SHP77 treated with DMSO at 0.1 percent for 48 hours (cell line): ENCODE measurements at places on chromosomes 2 and 18.

GRCh38 chr2:193693758-193694157 lies 1499.0 kb upstream of the TMEFF2 start:
- DNase-seq, result no peak

DNA sequence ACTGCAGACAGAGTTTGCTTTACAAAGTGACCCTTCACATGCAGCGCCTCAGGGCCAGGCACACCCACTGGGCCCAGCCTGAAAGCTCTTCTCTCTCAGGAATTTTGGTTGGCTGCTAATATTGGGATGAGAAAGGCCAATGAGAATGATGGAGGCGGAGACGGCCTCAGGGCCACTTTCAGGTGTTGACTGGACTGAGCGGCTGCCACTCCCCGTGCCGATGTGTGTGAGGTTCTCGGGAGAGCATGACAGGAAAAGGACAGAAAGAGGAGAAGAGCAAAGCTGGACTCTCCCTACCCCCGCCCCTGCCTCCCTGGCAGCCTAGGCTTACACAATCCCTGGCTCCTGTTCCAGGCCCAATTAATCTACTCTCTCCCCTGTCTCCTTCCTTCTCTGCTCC lies 155.7 kb downstream of the CELF4 start:
- DNase-seq, result no peak

DNA sequence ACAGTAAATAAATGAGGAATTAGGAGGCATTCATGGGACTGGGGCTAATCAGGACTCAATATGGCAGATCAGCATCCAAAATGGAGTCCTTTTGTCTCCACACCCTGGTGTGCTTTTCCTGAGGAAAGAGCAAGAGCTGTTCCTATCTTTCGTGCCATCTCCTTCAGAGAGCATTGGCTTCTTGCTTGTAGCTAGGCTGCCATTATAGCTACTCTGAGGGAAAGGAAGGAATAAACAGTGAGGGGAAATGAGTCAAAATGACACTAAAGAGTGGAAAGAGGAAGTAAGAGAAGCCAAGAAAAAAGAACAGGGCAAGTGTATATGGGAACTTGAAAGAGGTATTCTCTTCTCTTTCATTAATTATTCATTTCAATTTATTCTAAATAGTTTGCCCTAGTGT lies 8.4 kb upstream of the NMI start:
- DNase-seq, result no peak

DNA sequence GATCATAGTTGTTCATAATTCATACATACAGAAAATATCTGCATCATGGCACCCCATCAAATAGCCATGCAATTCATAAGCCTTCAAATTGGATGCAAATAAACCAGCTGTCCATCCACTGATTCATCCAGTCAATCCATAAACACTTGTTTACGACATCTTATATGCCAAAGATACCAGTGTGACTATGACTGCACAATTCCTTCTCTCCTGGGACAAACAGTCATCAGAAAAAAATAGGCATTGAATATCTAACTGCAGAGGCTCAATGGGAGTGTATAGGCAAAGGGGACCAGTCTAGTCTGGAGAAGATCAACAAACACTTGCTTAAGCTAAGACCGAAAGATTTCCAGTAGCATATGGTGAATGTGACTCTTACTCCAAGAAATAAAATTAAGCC lies 70.0 kb downstream of the COL4A3 start:
- no peak for DNase-seq

GRCh38 chr2:113176696-113177355 lies 3.1 kb downstream of the PSD4 start:
- no peak for DNase-seq

DNA sequence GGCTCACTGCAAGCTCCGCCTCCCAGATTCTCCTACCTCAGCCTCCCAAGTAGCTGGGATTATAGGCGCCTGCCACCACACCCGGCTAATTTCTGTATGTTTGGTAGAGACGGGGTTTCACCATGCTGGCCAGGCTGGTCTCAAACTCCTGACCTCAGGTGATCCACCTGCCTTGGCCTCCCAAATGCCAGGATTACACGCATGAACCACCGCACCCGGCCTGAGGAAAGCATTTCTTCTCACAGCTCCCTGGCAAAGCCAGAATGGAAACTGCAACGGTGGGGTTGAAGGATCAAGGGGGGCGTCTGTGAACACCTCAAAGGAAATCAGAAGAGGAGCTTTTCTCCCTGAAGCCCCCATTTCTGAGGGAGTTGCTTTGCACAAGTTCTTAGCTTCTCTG lies 11.2 kb upstream of the TEX51 start:
- DNase-seq, result no peak

- no peak for DNase-seq
Measured at GRCh38 chr18:69778680-69779079, 169.0 kb downstream of the CD226 start.

DNA sequence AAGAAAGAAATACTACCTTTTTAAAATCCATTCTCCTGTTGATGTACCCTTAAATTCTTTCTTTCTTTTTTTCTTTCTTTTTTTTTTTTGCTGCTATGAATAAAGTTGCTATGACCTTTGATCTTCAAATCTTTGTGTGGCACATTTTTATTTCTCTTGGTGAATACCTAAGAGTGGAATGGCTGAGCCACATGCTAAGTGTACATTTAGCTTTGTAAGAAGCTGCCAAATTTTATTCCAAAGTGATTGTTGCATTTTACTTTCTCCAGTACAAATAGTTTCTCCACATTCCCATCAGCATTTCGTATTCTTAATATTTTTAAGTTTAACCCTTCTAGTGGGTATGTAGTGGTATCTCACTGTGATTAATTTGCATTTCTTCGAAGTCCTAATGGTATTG lies 88.8 kb upstream of the RAB27B start:
- no peak for DNase-seq

DNA sequence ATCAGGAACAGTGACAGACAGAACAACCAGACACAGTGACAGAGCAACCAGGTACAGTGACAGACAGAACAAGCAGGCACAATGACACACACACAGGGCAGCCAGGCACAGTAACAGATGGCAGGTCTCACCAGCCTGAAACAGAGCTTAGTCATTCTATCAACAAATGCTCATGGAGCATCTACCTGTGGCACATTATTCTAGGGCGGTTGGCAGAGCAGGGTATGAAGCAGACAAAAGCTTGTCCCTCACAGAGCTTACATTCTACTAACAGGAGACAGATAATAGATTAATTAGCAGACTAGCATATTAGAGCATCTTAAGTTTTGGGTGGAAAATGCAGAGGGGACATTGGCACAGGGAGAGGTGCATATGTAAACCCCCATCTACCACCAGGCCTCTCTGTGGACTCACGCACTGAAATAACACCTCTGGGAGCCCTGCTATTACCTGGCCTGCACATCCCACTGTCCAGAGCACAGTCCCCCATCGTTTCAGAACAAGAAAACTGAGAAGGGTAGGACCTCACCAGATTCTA lies 64.1 kb upstream of the RAB6C start:
- DNase-seq, result no peak

- DNase-seq, result no peak
Measured at GRCh38 chr2:96098900-96099590, 17.3 kb downstream of the ADRA2B start.

DNA sequence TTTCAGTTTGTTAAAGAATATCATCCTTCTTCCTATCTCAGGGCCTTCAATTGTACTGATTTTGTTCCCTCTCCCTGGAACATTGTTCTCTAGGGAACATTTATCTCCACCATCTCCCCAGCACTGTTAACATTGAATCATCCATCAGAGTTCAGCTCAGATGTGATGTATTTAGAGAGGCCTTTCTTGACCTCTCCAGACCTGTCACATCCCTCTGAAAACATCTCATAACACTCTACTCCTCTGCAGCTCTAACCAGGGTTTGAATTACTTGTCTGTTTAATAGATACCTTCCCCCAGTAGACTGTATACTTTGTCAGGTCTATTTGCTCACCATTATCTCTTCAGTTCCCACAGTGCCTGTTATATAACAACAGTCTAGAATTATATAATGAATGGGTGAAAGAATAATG lies 98.6 kb downstream of the GALNT1 start:
- DNase-seq, result no peak

DNA sequence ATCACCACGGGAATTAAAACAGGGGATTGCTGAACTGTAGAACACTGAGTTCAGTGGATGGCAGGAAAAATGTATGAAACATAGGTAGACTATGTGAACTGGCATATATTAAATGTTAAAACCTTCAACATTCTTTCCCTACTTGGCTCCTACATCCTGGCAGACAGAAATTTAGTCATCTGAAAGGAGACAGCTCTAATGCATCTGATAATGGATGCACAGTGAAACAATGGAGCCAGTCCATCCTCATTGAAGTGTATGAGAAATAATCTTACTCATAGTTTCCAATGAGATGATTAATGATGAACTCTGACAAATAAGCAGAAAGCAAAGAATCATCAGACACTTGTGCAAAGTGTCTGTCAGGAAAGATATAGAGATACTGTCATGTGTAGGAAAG lies 1629.7 kb upstream of the TMEFF2 start:
- DNase-seq, result no peak

GRCh38 chr2:126769118-126769517 lies 113.2 kb downstream of the GYPC start:
- DNase-seq, result no peak

GRCh38 chr2:163662141-163662780 lies 73.5 kb downstream of the FIGN start:
- DNase-seq, result no peak

DNA sequence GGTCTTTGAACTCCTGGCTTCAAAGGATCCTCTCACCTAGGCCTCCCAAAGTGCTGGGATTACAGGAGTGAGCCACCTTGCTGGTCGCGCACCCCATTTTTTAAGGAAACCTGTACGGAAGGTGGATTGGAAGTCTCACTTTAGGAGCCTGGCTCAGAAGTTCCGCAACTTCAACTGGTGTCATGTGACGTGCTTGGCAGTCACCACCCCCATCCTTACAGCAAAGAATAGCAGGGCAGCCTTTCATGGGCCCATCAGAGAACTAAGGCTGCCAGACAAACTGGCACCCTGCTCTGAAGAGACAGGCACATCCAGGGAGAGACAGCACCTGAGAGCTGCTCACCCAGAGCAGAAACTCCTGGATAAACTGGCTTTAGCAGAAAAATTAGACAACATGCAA lies 3.3 kb upstream of the SLC66A2 start:
- DNase-seq, result no peak
